BJ (cell line): ENCODE measurements at places on chromosomes 13 and 19.

DNA sequence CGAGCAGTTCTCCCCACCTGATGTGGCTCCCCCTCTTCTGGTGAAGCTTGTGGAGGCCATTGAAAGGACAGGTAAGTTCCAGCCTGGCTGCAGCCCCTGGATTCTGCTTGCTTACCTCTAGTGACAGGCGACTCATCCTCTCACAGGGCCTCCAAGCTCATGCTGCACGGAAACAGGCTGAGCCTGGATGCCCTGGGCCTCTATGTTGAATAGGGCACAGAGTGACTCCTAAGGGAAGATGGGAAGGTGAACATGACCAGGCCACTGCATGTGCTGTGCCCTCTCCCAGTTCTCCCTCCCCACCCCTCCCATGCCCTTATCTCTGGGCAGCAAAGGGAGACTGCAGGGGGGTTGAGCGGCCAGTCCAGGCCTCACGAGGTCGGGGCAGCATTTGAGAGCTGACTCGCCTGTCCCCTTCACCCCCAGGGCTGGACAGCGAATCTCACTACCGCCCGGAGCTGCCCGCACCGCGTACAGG lies 7.6 kb downstream of the PIK3R2 start:
- DNase-seq: no peak

GRCh38 chr19:18832306-18833140 lies 764 bp downstream of the UPF1 start:
- no peak for DNase-seq

DNA sequence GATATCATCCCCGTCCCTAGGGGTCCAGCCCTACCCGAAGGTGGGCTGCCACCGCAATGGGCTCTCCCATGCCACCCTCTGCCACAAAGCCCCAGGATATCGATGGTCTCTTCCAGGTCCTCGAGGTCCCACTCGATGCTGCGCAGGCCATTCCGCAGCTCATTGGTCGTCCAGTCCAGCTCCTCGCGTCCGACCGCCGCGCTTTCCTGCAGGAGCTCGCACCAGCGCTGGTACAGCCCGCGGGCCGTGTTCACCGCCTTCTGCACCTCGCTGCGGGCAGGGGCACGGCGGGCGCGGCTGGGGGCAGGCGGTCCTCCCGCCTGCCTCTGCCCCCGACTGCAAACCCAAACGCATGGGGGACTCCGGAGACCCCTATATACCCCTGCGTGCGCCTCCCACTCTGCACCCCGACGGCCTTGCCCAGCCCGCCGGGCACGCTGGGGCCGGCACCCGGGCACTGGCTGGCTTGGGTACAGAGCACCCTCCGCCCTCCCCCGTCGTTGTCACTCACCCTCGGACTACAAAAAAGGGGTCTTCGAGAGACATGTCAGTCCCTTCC lies 468 bp downstream of the STX10 start:
- no peak for DNase-seq

- no peak for DNase-seq
Measured at GRCh38 chr13:75870397-75870903, 234.3 kb downstream of the LMO7 start.

DNA sequence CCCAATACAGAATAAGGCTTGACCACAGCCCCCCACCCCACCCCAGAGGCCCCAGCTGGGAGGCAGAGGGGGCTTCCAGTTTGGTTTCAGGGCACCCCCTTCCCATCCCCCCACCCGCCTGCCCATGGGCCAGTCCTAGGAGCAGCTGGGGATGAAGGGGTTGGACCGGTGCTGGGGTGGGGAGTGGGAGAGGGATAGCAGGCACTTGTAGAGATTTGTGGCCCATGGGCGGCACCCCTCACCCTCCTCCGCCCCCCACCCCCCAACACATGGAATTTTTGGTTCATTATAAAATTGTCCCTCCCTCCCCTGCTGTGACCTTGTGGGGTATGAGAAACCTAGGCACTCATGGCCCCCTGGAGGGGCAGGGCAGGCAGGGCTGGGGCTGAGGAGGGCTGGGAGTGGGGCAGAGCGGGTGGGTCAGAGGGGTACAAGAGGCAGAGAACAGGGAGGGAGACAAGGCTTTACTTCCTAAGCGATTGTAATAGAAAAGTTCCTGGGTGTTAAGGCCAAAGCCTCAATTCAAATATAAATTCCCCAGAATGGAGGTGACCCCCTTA lies 5.3 kb upstream of the GSK3A start:
- no peak for DNase-seq

DNA sequence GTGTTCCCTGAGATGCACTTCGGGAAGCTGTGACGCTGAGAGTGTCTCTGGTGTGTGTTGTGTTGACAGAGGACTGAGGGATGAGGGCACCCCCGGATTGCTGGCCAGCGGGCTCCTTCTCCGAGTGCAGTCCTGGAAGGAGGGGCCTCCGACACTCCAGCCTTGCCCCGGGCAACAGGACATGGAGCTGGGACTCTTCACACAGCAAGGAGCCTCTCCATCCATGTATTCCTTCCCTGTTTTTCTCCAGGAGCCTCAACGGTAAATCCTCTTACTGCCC lies 61.3 kb downstream of the SOX1 start:
- DNase-seq: no peak

DNA sequence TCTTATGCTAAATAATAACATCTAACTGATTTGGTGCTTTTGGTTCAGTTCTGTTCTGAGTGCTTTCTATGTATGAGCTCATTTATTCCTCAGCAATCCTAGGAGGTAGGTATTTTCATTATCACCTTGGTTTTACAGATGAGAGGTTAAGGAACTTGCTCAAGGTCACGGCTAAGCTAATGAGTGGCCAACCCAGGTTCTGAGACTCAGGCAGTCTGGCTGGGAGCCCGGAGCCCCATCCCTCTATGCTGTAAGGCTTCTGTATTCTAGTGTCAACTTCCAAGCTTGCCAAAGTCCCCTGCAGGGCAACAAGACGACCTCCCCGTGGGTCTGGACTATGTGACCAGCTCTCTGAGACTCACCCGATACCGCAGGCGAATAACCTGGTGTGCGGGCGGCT lies 60.5 kb downstream of the PARP4 start:
- DNase-seq: no peak

GRCh38 chr19:29663861-29664752 lies 1.2 kb upstream of the PLEKHF1 start:
- no peak for DNase-seq

GRCh38 chr19:28727480-28728159 lies 485.3 kb downstream of the UQCRFS1 start:
- DNase-seq: no peak

GRCh38 chr19:15780610-15781418 lies 6.6 kb upstream of the OR10H5 start:
- no peak for DNase-seq

DNA sequence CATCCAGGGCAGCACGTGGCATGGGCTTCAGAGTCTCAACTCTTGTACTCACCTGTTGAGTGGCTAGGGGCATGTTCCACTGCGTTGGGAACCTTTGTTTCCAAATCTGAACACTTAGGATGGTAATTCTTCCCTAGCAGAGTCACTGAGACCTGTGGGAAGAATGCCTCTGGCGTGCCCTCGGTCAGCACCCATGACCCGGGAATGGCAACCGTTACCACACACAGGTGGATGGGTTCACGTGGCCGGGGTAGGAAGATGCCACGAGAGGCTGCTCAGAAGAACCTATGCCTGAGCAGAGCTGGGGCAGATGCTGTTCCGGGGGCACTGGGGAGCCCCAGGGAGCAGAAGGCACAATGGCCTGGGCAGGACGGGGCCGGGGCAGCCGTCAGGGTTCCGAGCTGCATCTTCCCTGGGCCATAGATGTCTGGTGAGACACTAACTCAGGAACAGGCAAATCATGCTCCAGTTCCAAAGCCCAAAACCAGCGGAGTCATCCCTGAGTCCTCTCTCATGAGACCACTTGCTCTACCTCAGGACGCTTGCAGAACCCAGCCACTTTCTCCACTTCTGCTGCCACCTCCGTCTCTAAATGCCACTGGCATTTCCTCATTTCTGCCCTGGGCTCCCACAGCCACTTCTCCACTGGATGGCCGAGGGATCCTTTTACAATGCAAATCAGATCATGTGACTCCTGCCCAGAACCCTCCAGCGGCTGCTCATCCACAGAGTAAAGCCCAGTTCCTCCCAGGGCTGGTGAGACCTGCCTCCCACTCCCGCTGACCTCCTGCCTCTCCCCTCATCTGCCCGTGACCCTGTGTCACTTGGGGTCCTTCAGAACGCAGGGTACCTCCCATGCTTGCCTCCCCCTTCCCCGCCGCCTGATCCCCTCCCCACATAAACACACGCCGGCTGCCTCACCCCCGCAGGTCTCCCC lies 36.7 kb downstream of the FAM124A start:
- no peak for DNase-seq

DNA sequence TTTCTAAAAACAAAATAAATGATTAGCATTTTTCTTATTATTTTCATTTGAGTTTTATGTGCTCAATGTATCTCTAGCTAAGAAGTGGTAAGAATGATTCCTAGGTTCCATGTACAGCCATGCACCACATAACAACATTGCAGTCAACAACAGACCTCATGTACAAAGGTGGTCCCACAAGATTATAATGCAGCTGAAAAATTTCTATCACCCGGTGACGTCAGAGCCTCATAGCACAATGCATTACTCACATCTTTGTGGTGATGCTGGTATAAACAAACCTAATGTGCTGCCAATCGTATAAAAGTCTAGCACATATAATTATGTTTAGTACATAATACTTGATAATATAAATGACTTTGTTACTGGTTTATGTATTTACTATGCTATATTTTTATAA lies 120.5 kb downstream of the SLC7A1 start:
- peak; percentile 33 for DNase-seq
